ENCODE measurements at places on chromosomes 1 and 21. TPM values are rescaled to one million over a fixed set of nuclear protein-coding genes. Genes with fewer than 3 reads are reported as not detected.

GRCh38 chr1:60271041-60271440 is 197.5 kb upstream of the C1orf87 start:
- DNase-seq = no peak

DNA sequence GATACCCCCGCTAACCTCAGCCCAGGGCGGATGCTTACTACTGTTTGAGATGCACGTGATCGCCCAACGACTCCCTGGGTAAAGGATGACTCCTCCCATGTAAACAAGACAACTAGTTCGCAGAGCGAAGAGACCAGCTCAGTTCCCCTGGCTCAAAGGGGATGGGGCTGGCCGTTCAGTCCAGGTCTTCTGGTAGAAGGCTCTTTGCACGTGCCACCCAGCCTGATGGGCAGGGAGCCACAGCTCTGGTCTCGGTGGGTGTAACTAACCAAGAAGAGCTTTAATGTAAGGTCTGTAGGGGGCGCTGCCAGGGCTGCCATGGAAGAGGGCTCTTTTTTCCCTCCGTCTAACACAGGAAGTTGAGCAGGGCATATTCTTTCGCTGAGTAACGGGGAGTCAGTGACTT is 49.4 kb upstream of the PARP1 start:
- DNase-seq = no peak

GRCh38 chr1:160083968-160084770 is 2.8 kb downstream of the KCNJ9 start:
- DNase-seq = peak; percentile 61

LRRC39 gene
- total RNA-seq = 102 TPM

TNFRSF8 gene
- 2.2 TPM for total RNA-seq

Data from left cardiac atrium (tissue), 4 donors.